ENCODE measurements at places on chromosomes 12 and 14.

DNA sequence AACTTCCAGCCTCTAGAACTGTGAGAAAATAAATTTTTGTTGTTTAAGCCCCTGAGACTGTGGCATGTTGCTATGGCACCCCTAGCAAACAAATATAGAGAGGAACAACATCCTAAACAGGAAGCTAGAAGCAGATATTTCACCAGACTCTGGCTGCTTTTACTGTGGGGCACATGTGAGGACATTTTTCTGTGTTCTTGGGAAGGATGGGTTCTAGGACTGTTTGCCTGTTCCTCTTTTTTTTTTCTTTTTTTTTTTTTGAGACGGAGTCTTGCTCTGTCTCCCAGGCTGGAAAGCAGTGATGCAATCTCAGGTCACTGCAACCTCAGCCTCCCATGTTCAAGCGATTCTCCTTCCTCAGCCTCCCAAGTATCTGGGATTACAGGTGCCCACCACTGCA is 4.2 kb upstream of the HRK start:
- no peak for DNase-seq

DNA sequence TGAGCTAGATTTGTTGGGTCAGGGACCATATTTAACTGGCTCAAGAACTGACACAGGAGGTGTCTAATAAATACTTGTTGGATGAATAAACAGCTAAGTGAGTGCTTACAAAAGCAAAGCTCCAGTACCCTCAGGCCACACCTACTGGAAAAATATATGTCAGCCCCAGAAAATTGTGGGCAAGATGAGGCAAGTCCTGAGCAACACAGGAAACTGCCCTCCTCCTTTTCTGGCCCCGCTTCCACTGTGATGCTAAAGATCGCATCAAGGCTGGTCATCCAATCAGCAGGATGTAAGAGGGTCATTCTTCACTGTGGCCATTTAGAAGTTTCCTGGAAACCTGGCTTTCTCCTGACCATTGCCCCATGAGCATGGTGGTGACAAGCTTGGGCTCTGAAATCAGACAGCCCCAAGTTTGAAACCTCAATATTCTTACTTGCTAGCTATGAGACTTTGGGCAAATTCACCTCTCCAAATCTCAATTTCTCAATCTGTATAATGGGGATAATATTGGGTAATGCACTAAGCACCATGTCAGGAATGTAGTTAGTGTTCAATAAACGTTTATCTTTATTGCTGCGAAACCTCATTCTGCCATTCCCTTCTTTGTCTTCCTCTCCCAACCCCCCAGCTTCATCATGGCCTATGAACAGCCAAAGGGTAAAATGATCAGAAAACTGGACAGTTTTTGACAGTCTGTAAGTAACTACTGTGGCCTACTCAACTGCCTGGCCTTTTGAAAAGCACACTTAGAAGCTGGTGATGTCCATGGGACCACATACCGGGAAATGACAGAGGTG is 139.3 kb upstream of the PZP start:
- peak; percentile 39 for DNase-seq

DNA sequence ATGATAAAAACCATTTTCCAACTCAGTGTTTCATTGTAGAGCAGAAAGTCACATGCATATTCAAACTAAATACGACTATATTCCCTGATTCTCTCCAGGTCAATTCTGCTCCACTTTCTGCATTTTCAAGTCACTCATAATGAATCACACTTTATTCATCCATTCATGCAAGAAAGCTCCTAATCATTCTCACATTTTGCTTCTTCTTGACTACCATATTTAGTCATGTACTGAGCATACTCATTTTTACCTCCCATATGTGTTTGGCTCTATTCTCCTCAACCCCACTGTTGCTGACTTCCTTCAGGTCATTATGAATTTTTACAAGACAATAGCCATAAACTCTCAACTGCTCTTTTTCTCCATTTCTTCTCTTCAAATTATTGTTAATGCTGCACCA is 43.4 kb upstream of the PIK3C2G start:
- no peak for DNase-seq

- DNase-seq: no peak
Measured at GRCh38 chr12:24728826-24729225, 220.1 kb downstream of the BCAT1 start.

DNA sequence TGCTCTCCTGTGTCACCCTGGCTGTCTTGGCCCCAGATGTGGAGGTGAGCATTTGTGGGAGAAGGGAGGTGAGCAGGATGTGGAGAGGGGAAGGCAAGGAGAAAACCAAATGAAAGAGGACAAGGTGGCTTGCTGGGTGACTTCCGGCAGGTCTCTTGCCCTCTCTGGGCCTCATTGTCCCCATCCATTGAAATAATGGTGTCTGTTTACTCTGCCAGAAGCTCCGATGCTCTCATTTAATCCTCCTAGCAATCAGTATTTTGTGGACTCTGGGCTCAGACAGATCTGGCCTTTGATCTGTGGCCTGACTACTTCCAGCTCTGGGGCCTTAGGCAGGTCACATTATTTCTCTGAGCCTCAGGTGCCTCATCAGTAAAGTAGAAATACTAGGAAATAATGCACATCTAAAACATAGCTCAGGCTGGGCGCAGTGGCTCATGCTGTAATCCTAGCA is 30.6 kb downstream of the MVK start:
- no peak for DNase-seq

GRCh38 chr12:70463997-70464396 is 97.9 kb downstream of the KCNMB4 start:
- no peak for DNase-seq

All from choroid plexus epithelial cell (primary cell).